ENCODE measurements at places on chromosomes 4 and X.

DNA sequence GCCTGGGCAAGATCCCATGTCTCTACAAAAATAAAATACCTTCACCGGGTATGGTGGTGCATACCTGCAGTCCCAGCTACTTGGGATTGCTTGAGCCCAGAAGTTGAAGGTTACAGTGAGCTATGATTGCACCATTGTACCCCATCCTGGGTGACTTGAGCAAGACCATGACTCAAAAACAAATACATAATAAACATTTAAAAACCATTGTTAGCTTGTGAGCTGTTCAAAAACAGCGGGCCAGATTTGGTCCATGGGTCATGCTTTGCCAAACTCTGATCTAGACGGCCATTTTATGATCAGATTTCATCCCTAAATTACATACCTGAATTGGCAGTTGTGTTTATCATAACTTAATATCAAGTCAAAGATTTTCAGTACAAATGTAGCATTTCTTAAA, 76.0 kb upstream of the GPM6B start:
- DNase-seq = no peak

DNA sequence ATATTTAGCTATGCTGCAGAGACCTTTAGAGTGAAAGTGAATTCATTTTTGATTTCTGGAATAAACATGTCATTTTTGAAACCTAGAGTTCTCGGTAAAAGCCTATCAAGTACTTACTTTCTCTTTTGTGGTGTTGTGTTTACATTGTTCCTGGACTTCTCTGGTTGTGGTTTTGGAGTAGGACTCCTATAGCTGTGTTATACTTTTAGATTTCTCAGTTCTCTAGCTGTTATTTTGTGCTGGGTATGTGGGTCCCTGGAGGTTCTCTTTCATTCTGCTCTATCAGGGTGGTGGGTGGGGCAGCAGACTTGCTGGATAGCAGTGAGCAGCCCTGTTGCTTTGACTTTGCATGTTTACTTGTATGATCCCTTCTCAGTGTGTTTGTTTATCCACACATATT, 25.6 kb upstream of the MSMO1 start:
- peak; percentile 29 for DNase-seq

DNA sequence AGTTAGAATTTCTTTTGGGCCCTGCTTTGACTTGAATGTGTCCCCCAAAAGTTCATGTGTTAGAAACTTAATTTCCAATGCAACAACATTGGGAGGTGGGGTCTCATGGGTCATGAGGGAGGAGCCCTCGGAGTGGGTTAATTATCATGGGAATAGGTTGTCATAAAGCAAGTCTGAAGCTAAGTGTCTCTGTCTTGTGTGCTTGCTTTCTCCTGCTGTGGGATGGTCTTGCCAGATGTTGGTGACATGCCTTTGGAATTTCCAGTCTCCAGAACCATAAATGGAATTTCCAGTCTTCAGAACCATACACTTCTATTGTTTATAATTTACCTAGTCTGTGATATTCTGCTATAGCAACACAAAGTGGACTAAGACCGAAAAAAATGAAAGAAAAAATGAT, 71.6 kb downstream of the RASL11B start:
- no peak for DNase-seq

DNA sequence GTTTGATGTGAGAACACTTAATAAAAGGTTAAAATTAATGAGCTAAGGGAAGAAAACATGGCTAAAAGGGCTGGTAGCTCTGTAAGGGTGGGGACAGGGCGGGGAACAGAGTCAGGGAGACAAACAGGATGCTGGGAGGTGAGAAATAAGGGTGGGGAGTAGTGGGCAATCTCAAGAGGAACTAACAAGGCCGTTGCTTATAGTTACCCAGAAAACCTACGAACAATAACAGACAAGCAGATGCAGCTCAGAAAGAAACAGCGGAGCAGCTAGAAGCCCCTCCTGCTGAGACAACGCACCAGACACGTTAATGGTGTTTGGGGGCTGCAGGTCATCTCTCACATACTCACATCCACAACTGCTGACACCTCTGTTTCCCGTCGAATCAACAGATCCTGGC, 9.7 kb upstream of the KLF3 start:
- DNase-seq = no peak

DNA sequence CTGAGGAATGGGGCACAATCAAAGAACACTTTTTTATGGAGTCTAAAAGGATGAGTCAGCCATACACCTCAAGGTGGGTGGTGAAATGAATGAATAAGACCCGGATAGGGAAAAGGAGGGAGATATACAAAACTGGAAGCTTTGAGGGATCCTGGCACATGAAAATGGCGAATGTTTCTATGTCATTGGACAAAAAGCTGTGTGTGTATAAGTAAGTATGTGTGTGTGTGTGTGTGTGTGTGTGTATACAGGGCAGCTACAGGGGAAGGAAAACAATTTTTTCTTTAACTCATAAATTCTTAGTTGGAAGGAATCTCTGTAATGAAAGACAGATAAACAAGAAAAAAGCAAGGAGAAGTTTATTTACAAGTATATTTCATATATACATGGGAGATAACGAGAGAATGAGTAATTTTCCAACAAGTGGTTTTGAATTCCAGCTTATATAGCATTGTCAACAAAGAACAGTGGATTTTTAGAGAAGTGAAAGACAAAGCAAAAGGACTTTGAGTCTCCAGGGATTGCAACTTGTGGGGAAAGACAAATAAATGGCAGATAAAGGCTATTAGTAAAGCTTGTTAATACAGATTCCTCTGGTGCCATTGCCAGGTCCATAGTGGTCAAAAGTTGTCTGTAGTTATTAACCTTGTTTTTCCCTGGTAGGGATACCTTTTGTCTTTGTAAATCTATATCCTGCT, 99.7 kb downstream of the MMRN1 start:
- DNase-seq = no peak

- no peak for DNase-seq
Observed at GRCh38 chr4:834368-835147, 8.6 kb upstream of the CPLX1 start.
